Esophagus squamous epithelium (tissue), 5 donors: ENCODE measurements at places on chromosomes 12 and 14.
A peak's percentile ranks its signal among the peaks of the same experiment; 100 is the strongest.

- DNase-seq, result no peak
Measured at GRCh38 chr12:13154831-13155230, 41.7 kb upstream of the EMP1 start.

DNA sequence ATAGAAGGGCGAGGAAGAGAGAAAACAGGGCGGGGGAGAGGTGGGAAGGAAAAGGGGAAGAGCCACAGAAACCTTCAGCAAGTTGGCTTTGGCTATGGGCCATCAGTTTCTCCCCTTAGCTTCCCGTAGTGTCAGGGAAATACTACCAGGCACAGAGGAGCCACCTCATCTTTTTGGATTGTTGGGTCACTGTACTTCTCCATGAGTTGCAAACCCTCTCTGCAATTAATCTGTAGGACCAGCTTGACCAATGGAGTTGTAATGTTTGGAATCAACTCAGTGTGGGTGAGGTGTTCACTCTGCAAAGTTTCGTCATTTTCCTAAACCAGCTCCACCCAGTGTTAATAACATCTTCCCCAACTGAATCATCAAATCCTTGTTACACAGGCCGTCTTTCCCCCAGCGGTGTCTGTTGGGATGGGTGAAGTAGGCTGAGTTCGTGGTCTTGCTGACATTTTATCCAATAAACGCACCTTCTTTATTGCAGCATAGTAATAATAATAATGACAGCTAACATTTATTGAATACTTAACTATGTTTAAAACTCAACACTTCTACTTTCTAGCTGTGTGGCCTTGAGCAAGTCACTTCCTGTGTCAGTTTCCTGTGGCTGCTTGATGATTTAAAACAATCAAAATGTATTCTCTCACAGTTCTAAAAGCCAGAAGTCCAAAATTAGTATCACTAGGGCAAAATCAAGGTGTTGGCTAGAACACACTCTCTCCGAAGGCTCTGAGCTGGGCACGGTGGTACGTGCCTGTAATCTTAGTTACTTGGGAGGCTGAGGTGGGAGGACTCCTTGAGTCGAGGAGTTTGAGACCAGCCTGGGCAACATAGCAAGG, 8.1 kb upstream of the GLTP start:
- no peak for DNase-seq

- no peak for DNase-seq
Measured at GRCh38 chr12:51896236-51896635, 8.3 kb downstream of the ANKRD33 start.

DNA sequence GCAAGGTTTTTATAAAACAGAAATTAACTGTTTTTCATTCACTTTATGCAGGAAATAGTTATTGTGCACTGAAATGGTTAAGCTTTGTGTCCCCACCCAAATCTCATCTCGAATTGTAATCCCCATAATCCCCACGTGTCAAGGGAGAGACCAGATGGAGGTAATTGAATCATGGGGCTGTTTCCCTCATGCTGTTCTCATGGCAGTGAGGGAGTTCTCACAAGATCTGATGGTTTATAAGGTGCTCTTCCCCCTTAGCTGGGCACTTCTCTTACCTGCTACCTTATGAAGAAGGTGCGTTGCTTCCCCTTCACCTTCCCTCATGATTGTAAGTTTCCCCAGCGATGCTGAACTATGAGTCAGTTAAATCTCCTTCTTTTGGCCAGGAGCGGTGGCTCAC, 123.9 kb downstream of the TMTC2 start:
- no peak for DNase-seq

- DNase-seq, result no peak
Measured at GRCh38 chr14:92039063-92039718, 668 bp downstream of the TRIP11 start.

DNA sequence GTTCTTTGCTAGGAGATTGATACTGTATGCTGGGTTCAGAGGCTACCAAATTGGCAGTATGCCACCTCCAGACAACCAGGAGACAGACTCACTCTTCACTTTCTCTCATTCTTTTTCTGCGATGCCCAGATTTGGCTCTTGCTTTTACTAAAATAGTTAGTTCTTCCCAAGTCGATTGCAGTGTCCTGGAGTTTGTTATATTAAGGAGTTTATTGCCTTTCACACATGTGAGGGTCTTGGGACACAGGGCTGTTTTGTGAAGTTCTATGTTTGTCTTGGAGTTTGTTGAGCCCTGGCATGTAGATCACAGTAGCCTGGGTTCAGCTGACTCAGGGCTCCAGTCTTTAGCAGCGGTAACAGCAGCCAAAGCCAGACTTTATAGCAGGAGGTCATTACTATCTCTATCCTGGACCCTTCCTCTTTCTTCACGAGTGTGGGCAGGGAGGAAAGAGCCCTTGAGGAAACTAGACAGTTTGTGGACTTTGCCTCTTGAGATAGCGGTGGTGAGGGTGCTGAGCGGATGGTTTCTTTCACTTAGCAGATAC, 1.6 kb downstream of the MLEC start:
- no peak for DNase-seq

- DNase-seq, result no peak
Measured at GRCh38 chr12:80598004-80598606, 109.3 kb upstream of the MYF6 start.

DNA sequence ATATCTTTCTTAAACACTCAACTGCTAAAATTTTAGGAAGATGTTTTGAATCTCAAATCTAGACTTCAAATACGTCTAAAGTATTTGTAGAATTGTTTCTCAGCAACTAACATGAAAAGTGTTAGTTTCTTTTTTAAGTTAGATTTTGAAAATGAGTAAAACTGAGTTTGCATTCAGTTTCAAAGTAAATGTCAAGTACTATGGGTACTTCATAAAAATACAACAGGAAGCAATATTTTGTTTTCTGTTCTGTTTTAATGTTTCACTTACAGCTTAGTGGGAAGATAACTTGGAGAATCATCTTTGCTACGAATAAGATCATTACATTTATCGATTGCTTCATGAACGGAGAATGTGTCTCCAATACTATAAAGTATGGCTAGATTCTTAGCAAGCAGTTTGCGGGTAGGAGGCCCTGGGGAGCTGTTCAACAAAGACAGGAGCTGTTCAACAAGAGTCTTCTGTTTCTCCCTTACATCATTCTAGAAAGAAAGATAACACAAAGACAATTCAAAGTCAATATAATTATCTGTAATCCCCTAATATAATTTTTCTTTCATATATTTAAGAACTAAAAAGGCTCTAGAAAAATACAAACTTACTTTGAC, 20.2 kb downstream of the HEATR5A start:
- no peak for DNase-seq

DNA sequence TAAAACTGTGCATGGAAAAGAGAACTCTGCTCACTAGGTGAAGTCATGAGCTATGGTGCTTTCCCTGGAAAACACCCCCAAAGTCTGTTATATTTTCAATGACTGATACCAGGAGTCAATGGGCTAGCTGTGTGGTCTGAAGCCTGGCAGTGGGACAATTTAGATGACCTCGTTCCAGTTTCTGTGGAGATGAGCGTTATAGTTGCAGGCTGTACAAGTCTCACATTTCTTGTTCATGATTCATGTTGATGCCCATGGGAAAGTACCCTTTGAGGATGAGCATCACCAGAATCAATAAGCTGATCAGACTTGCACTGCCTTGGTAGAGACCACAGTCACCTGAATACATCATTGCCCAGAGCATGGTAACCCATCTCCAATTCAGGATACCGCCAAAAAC, 70.7 kb downstream of the NOVA1 start:
- DNase-seq, result no peak

GRCh38 chr12:99131751-99132199, 486.7 kb downstream of the APAF1 start:
- no peak for DNase-seq

DNA sequence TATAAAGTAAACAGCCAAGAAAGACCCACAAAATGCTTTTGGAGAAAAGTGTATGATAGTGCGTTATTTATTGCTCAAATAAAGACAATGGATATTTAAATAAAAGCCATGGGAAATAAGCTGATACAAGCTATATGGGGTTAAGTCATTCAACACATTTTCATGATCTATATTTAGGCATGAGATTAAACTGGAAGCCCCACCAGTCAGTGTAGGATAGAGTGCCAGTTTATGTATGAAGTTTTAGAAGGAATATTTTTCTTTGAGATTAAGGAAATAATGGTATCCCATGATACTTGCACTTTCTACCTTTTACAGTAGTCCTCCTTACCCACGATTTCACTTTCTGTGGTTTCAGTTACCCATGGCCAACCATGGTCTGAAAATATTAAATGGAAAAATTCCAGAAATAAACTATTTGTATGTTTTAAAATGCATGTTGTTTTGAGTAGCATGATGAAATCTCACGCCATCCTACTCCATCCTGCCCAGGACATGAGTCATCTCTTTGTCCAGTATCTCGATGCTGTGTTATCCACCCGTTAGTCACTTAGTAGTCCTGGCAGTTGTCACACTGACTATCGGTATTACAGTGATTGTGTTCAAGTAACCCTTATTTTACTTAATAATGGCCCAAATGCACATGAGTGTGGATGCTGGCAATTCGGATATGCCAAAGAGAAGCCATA, 22.3 kb downstream of the SYT1 start:
- DNase-seq, result no peak

DNA sequence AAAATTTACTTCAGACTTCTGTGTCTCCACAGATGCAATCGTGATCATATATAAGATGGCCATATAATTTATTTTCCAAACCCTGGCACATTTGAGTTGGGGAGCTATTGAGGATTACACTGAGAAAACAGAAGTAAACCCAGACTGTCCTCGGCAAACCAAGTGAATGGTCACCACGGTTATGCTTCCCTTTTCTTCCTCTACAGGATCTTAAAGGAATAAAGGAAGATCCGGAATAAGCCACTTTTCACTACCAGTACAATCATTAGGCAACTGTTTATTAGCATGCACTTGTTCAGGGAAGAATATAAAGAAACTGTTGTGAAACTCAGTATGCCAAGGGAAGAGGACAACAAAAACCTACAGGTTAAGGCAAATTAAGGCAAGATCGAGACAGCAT, 27.6 kb downstream of the SBNO1 start:
- no peak for DNase-seq

DNA sequence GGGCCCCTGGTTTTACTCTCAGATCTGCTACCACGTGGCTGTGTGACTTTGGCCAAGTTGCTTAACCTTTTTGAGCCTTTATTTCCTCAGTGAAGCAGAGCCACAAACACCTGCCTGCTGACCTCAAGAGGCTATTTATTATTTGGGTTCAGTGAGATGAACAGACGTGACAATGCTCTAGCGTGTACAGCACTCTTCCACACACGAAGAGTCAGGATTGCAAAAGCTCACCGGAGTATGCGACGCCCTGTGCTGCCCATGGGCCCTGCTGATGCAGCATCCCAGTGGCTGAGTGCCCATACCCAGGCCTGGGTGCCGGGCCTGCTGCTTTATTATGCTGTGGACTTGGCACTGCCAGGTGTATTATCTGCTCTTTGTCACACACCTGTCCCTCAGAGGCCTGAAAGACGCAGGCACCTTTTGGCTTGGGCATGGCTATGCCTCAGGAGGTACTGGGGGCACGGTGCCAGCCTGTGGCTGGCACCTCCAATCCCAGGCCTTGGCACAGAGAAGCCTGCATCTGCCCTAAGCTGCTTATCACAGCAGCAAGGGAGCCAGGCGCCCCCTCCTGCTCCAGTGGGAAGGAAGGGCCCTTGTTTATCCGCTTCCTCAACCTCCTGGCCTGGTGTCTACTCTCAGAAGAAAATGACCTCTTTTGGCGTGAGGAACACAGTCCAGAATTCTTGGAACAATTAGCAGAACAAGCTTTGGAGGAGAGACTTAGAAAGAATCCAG, 22.3 kb upstream of the TC2N start:
- DNase-seq, result no peak

- no peak for DNase-seq
Measured at GRCh38 chr14:22598896-22599244, 770 bp downstream of the ABHD4 start.

GRCh38 chr12:107992870-107993451, 136.1 kb upstream of the WSCD2 start:
- DNase-seq, result no peak

- no peak for DNase-seq
Measured at GRCh38 chr14:96876747-96877146, 79.6 kb downstream of the VRK1 start.

GRCh38 chr12:125006365-125006764, 12.9 kb downstream of the BRI3BP start:
- no peak for DNase-seq

DNA sequence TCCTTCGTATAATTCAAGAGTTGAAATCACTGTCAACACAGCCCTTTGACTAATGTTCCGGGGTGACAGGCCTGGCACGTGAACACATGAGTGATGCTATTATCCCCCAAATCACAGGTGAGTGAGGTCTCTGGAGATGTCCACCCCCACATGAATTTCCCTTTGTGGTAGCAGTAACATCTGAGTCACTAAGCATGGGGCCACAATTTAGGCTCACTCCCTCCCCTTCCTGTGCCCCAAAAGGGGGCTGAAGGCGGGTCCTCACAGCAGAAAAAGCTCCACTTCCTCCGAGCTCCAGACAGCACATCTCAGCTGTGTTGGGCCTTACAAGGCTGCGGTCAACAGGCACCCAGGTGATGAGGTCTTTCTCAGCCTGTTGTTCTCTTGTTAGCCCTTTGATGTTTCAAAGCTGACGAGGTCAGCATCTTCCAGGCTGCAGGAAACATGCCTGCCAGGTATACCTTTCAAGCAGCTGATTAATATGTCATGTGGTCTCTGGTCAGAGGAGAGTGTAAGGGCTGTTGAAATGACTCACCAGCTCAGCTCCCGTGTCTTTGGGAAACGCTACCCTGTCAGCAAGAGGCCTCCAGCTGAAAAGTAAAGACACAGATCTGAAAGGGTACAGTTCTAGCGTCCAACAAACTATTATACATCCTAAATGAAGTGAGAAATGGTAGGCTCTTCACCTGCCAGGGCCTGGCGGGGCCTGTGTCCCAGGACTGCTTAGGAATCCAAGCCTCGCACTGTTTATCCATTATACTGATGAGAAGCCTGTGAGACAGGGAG, 107.3 kb downstream of the ZFP36L1 start:
- DNase-seq, result peak; percentile 17

- no peak for DNase-seq
Measured at GRCh38 chr14:53526200-53526599, 373.1 kb upstream of the DDHD1 start.

- DNase-seq, result no peak
Measured at GRCh38 chr12:56628671-56629458, 1.3 kb downstream of the BAZ2A start.

DNA sequence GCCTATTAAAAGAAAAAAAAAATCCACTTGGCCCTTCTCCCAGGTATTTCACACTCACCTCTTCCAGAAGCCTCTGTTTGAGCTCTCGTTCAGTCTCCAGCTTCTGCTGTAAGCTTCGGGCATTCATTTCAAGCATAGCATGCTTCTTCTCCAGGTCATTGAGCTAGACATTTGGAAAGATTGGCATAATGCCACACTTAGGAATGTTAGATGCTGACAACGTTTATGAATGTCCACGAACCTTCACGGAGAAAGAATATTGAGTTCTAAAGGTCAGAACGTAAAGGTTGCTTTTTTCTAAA, 60.5 kb downstream of the PRKAB1 start:
- no peak for DNase-seq

GRCh38 chr12:56671608-56672007, 16.5 kb downstream of the PTGES3 start:
- DNase-seq, result no peak

- DNase-seq, result no peak
Measured at GRCh38 chr14:104773505-104774452, 20.8 kb downstream of the SIVA1 start.

- DNase-seq, result no peak
Measured at GRCh38 chr12:4091016-4091743, 182.4 kb upstream of the CCND2 start.

- DNase-seq, result no peak
Measured at GRCh38 chr12:108842361-108842760, 15.0 kb downstream of the SSH1 start.

- DNase-seq, result no peak
Measured at GRCh38 chr14:29804481-29805266, 123.0 kb downstream of the PRKD1 start.

- DNase-seq, result no peak
Measured at GRCh38 chr14:31578792-31579501, 17.7 kb downstream of the NUBPL start.
